Pericardium fibroblast (primary cell): ENCODE measurements at places on chromosomes 4 and X. TPM values are rescaled to one million over a fixed set of nuclear protein-coding genes. Genes with fewer than 3 reads are reported as not detected.

The UBA1 gene
- total RNA-seq = 98.6 and 103 TPM in 2 replicates

The CCKAR gene
- total RNA-seq = not detected in 2 replicates

The SPCS3 gene
- total RNA-seq = 53.8 and 71.5 TPM in 2 replicates

The CPZ gene
- total RNA-seq = 24.6 and 38.3 TPM in 2 replicates

The CYTL1 gene
- 1.5 and 12.2 TPM in 2 replicates for total RNA-seq

The SLC30A9 gene
- total RNA-seq = 35.2 and 41.5 TPM in 2 replicates

The LANCL3 gene
- 1.1 TPM in 1 of 2 replicates, not detected in the other for total RNA-seq

The GLUD2 gene
- total RNA-seq = 0.68 and 1.8 TPM in 2 replicates

The STS gene
- total RNA-seq = 4.1 and 4.9 TPM in 2 replicates

The RAB9B gene
- total RNA-seq = 0.23 and 1.1 TPM in 2 replicates

The TCEAL7 gene
- total RNA-seq = 10.0 and 28.6 TPM in 2 replicates

The PHEX gene
- total RNA-seq = 0.12 and 1.4 TPM in 2 replicates

The RNF150 gene
- 9.0 and 10.3 TPM in 2 replicates for total RNA-seq

The NPY1R gene
- 1.3 TPM in 1 of 2 replicates, not detected in the other for total RNA-seq

The NOX1 gene
- total RNA-seq = 0.47 TPM in 1 of 2 replicates, not detected in the other

The INTU gene
- 1.5 TPM in 2 replicates for total RNA-seq

The SRP72 gene
- 50.0 and 52.3 TPM in 2 replicates for total RNA-seq

The SSX1 gene
- not detected in 2 replicates for total RNA-seq

The HDAC6 gene
- 38.2 and 44.4 TPM in 2 replicates for total RNA-seq
